D721Med (cell line): ENCODE measurements at places on chromosomes 3 and 15.

GRCh38 chr3:17234382-17234781, 349.6 kb downstream of the PLCL2 start:
- no peak for DNase-seq

- no peak for DNase-seq
These were observed 49.7 kb downstream of the MRPS25 start for GRCh38 chr3:15015456-15015855.

GRCh38 chr3:123759311-123759710, 124.8 kb downstream of the MYLK start:
- DNase-seq: no peak

GRCh38 chr3:84985795-84986194, 27.0 kb downstream of the CADM2 start:
- no peak for DNase-seq

DNA sequence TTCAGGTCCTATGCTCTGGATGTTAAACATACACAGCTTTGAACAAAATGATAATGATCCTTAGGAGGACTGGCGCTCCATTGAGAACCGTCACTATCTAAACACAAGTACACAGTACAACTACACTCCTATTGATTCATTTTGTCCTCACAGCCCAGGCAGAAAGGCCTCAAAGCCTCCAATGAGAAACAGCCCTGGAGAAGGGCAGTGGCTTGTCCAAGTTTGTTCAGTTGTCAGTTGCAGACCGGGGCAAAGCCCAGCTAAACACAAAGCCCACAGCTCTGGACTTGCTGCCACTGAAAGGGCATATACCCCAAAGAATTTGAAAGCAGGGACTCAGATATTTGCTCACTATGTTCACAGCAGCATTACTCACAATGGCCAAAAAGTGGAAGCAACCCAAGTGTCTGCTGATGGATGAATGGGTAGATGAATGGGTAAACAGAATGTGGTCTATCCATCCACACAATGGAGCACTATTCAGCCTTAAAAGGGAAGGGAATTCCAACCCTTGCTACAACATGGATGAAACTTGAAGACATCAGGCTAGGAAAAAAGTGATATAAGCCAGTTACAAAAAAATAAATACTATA, 34.7 kb downstream of the NUP210 start:
- no peak for DNase-seq

GRCh38 chr3:15032650-15033049, 32.5 kb downstream of the MRPS25 start:
- DNase-seq: no peak
